ENCODE measurements at places on chromosomes 16 and 17.

DNA sequence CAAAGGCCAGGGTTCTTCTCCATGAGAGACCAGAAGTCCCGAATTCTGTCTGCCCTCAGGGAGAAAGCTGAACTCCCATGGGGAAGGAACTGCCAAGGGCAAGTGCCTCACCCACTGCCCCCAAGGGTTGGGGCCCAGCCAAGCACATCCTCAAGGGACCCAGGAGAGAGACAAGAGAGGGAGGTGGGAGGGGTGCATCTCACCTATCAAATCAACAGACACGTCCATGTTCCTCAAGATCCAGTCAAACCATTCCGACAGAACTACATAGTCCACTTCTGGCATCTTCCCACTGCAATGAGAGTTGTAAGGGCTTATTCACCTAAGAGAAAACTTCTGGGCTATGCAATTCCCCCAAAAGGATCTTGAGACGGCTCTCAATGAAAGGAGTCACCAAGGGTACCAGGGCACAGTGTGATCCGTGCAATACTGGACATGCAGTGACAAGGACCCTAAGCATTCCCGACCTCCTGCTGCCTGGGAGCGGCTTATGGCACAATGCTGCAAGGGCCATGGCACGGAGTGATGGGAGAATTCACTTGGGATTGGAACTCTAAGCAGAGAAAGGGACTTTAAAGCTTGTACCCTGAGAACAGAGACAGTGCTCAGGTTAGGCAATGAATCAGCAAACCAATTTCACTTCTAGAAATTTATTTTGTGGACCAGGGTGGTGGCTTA lies 32.2 kb downstream of the TK2 start:
- DNase-seq, result no peak

- DNase-seq, result no peak
Measured at GRCh38 chr17:74995847-74996246, 8.4 kb downstream of the CDR2L start.

GRCh38 chr16:84660973-84661372 lies 12.7 kb downstream of the KLHL36 start:
- DNase-seq, result no peak

GRCh38 chr16:17294856-17295255 lies 175.9 kb downstream of the XYLT1 start:
- DNase-seq, result no peak

DNA sequence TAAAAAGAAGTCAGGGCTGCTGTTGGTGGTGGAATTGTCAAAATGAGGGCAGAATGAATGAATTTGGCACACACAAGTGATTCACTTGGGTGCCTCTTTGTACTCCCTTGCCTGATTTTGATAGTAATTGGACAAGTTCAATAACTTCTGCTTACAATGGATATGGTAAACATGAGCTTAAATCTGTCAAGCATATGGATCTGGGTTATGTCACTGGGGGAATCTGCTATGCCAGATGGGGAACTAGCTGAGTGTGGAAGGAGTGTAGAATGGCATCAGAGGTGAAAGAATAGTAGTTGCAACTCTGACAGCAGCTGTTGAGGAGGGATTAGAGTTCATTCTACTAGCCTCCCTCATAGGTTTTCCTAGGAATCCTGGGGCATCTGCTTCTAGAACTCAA lies 724.2 kb upstream of the CDH8 start:
- no peak for DNase-seq

DNA sequence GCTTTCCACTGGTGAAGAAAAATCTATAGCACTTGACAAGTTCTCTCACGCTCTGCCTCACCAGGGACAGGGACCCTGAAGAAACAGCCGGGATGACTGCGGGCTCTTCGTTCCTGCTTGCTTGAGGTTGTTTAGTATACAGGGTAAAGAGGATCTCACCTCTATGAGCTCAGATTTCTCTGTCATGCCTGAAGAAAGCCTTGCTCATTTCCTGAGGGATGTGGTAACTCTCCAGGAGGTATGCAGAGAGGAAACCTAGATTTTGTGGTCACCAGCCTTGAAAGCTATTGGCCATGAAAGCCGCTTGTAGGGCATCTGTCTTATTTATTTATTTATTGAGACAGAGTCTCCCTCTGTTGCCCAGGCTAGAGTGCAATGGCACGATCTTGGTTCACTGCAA lies 23.2 kb downstream of the USP43 start:
- DNase-seq, result no peak

DNA sequence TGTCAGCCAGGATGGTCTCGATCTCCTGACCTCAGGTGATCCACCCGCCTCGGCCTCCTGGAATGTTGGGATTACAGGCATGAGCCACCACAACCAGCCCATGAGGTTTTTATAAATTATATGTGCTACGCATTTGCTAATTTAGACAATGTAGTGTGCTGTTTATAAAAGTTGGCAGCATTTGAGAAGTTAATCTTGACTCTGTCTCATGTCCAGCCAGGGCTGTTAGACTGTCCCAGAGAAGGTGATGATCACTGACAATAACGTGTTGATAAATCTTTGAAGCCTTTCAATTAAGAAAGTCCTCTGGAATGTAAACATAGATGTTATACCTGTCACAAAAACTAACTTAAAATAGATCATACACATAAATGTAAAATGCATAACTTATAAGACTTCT lies 82.0 kb downstream of the PPM1E start:
- no peak for DNase-seq

GRCh38 chr17:69344939-69345338 lies 18.0 kb upstream of the ABCA5 start:
- DNase-seq, result no peak

DNA sequence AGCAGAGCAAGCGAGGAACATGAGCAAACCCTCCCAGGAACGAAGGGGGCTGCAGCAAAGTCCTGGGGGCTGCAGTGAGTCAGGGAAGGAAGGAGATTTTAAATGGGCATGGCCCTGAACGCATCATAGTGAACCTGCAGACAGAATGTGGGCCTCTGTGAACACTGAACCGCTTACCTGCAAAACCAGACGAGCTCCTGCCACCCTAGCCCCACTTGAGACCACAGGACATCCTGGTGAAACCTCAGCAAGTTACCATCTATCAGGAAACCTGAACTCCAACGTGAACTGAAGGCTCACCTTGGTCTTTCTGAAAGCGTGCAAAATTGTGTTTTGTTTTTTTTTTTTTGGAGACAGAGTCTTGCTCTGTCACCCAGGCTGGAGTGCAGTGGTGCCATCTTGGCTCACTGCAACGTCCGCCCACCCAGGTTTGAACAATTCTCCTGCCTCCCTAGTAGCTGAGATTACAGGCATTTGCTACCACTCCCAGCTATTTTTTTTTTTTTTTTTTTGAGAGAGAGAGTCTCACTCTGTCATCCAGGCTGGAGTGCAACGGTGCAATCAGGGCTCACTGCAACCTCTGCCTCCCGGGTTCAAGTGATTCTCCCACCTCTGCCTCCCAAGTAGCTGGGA lies 30.8 kb downstream of the FANCA start:
- no peak for DNase-seq

- DNase-seq, result no peak
Measured at GRCh38 chr16:85136213-85136701, 24.0 kb upstream of the CIBAR2 start.

GRCh38 chr16:23025692-23026307 lies 123.5 kb downstream of the USP31 start:
- DNase-seq, result no peak

- DNase-seq, result no peak
Measured at GRCh38 chr17:6388416-6388815, 46.5 kb downstream of the AIPL1 start.

DNA sequence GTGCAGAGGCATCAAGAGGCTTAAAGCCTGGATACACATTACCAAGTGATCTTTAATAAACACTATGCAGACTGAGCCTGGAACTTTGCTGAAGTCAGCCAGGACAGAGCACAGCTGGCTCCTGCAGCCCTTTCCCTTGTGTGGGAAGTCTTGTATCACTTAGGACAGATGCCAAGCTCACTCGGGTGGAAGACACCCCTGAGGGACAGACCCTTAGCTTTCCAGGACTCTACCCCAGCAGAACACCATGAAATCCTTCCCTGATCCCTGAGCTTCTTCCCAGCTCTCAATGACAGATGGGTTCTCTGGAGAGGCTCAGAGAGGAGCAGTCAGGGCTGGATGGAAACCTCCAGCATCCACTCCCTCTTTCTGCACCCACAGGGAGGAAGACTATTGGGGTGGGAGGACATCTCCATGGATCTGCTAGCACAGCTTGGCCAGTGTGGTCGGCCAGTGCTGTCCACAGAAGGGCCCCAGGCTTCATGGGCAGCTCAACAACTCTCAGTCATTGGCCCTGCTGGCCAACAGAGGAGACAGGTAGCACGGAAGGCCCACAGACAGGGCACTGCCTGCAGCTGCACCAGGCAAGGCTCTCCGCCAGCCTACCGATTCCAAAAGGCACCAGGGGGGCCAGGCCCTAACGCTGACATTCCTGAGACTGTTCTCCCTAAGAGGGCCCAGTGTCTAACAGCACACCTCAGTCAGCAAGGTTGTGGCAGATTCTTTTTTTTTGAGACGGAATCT lies 15.9 kb downstream of the RAB5C start:
- DNase-seq, result no peak

- no peak for DNase-seq
Measured at GRCh38 chr16:9438991-9439390, 347.5 kb downstream of the HAPSTR1 start.

- DNase-seq, result no peak
Measured at GRCh38 chr17:20071824-20072691, 62.9 kb downstream of the SPECC1 start.

DNA sequence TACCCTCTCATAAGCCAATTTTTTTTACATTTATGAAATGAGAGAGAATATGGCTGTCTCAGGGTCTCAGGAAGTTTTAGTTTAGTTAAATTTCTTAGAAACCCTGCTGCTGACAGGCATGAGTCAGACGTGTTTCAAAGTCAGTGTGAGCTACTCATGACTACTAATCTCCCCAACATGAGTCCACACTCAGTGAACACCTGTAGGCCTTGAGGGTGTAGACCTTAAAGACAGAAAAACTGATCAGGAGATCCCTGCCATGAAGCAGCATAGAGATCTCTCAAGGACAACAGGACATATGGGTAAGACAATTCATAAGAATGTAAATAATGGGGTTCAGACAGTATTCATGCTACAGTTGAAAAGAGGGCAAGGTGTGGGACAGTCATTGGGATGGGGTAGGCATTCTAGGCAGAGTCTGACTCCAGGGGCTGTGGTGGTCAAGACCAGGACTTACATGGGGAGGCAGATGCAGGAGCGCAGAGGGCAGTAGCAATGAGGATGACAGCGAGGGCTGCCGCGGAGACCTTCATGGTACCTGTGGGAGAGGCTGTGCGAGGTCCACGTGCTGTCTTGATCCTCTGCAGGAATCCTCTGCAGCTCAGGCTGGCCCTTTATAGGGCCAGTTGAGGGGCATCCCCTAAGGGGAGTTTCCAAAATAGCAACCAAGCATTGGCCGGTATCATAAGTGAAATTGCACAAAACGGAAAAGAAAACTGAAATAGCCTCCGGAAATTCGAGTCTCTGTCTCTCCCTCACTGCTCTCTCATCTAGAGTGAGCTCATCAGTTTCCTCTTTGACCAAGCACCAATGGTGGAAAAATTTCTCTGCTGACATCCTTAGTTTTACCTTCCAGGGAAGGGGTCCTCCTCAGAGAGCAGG lies at the start of gene CCL5:
Gene CCL5, minus strand, starts transcription at position 588 of the 882 bp plus-strand sequence.
- peak; percentile 30 for DNase-seq

DNA sequence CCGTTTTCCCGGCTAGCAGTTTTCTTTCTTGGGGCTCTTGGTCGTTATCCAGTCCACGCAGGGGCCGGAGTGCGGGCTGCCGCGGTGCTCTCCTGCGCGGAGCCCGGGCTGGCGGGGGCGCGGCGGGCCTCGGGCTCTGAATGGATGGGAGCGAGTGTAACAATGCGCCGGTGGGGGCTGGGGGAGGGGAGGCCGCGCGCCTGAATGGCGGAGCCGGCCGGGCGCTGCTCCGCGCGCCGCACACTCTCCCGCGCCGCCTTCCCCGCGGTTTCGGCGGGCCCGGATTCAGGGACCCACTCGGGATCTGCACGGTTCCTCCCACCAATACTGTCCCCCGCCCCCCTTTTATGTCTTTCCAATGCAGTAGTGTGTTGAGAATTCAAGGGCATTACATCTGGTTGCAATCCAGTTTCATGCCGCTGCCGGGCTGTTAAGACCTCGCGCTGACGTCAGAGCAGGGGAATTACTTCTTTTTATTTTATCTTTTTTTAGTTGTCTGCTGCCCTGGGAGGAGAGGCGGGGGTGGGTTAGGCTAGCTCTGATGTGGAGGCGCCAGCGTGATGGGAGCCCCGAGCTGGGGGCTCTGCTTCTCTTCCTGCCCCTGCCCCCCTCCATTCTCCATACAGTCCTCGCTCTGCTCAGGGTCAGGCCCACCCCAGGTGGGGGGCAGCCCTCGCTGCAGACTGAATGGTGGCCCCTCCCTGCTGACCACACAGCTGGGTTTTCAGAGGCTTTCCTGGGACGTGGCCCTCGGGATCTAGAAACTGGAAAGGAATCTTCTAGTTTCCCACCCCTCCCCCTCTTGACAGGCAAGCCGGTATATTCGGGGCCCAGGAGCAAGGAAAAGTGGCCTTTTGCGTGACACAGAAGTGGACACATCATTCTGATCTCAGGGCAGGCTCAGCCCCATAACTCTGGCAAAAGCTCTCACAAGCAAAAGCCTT lies 1.8 kb downstream of the RAI1 start:
- peak; percentile 72 for DNase-seq

GRCh38 chr17:68595496-68595895 lies 5.7 kb downstream of the FAM20A start:
- DNase-seq, result no peak

Measured in stimulated activated CD4-positive, alpha-beta T cell treated with anti-CD3 and anti-CD28 coated beads, Interleukin-2, amount 100 ng/mL, for 24 hours (primary cell).